ENCODE measurements at places on chromosomes 4 and X. TPM values are rescaled to one million over a fixed set of nuclear protein-coding genes. Genes with fewer than 3 reads are reported as not detected.

Gene PARM1
- total RNA-seq, result 12.3 TPM

Gene SCML1
- 14.1 TPM for total RNA-seq

GRCh38 chr4:77344001-77344400 lies 187.0 kb downstream of the CCNG2 start:
- no peaks in the 10 kb centered on the region for H3K4me1 ChIP-seq
- no peaks in the 10 kb centered on the region for H3K36me3 ChIP-seq
- H3K27me3 ChIP-seq, result no peaks in the 10 kb centered on the region

Gene GLUD2
- total RNA-seq, result 0.47 TPM

DNA sequence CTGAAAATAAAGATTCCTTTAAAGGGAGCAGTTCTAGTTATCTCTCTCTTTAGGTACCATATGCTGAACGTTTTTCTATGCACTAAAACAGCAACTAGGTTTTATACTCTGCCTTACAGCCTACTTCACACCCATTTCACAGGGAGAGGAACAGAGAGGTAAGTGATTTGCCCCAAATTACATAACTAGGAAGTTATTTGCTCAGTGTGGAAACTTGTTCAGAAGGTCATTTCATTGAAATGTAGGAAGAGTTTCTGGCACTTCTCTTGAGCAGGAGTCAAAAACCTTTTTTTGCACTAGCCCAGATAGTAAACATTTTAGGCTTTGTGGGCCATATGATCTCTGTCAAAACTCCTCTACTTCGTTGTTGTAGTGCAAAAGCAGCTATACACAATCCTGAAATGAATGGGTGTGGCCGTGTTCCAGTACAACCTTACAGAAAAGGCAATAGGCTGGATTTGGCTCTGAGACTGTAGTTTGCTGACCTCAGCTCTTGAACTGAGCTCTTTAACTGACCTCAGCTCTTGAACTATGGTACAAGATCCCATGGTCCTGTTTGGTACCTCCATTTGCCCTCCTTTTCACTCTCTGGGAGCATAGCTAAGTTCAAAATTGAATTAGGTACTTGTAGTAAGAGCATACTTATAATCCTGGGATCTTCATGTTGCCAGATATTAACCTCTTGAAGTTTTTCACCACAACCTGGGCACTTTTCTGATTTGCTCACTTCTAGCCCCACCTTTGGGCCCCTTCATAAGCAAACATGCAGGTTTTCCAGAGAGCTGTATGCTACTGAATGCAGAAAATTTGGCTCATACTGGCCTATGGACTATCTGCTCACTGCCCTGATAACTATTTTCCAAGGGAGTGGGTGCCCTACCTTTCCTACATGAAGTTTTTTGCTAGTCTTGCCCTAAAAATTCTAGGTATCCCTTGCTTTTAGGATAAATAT lies 53.3 kb downstream of the AR start:
- no peak for DNase-seq
- H3K27ac ChIP-seq, result no peak overlapping the region
- H3K27me3 ChIP-seq, result no peaks in the 10 kb centered on the region
- no peaks in the 10 kb centered on the region for H3K36me3 ChIP-seq

Gene GUCY1A1
- 0.07 TPM for total RNA-seq

Gene FAM9B
- not detected for total RNA-seq

Gene MAGEA1
- total RNA-seq, result not detected

Gene NSUN7
- total RNA-seq, result 1.1 TPM

GRCh38 chr4:110616238-110617074 lies 6.4 kb downstream of the PITX2 start:
- H3K27ac ChIP-seq, result no peak overlapping the region
- H3K4me1 ChIP-seq, result no peaks in the 10 kb centered on the region
- H3K36me3 ChIP-seq, result no peaks in the 10 kb centered on the region
- no peaks in the 10 kb centered on the region for H3K27me3 ChIP-seq
- DNase-seq, result no peak
- no peak overlapping the region for H3K4me3 ChIP-seq

GRCh38 chr4:140790765-140791164 lies 34.6 kb upstream of the TBC1D9 start:
- no peaks in the 10 kb centered on the region for H3K4me1 ChIP-seq
- H3K27ac ChIP-seq, result no peak overlapping the region

- no peaks in the 10 kb centered on the region for H3K27me3 ChIP-seq
- no peak overlapping the region for H3K4me3 ChIP-seq
- H3K36me3 ChIP-seq, result peaks cover 9% of the 10 kb centered on the region
- DNase-seq, result no peak
- peaks cover 4% of the 10 kb centered on the region for H3K4me1 ChIP-seq
Observed at GRCh38 chr4:5615496-5616075, 92.8 kb downstream of the EVC2 start.

Gene EFHC2
- 0.11 TPM for total RNA-seq

GRCh38 chrX:37912304-37912703 lies 64.9 kb upstream of the DYNLT3 start:
- no peaks in the 10 kb centered on the region for H3K36me3 ChIP-seq
- no peak overlapping the region for H3K27ac ChIP-seq
- H3K4me3 ChIP-seq, result no peak overlapping the region
- peak; percentile 65 for DNase-seq
- H3K4me1 ChIP-seq, result peaks cover 21% of the 10 kb centered on the region

- no peak overlapping the region for H3K27ac ChIP-seq
- H3K27me3 ChIP-seq, result peaks cover 4% of the 10 kb centered on the region
- no peaks in the 10 kb centered on the region for H3K4me1 ChIP-seq
- no peaks in the 10 kb centered on the region for H3K36me3 ChIP-seq
- H3K4me3 ChIP-seq, result no peak overlapping the region
Observed at GRCh38 chrX:129115104-129115503, 408.2 kb downstream of the SMARCA1 start.

DNA sequence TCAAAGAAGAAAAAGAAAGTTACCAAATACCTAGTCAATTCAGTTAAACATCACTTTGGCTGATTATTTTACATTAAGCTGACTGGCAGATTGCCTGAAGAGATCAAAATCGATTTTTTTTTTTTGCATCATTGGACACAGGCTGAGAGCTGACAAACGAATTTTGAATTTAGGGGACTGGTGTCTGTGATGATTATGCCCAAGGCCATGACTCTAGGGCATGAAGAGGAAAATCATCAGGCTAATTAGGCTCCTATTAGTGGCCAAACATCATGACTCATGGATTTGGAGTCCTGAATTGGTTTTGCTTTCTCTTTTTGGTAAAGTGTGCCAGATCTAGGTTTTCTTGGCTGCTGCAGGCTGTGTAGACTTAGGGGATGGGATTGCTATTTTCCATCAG lies 829.3 kb upstream of the LCORL start:
- no peak for DNase-seq
- H3K27ac ChIP-seq, result no peak overlapping the region
- no peaks in the 10 kb centered on the region for H3K4me1 ChIP-seq
- H3K4me3 ChIP-seq, result no peak overlapping the region
- H3K27me3 ChIP-seq, result no peaks in the 10 kb centered on the region

DNA sequence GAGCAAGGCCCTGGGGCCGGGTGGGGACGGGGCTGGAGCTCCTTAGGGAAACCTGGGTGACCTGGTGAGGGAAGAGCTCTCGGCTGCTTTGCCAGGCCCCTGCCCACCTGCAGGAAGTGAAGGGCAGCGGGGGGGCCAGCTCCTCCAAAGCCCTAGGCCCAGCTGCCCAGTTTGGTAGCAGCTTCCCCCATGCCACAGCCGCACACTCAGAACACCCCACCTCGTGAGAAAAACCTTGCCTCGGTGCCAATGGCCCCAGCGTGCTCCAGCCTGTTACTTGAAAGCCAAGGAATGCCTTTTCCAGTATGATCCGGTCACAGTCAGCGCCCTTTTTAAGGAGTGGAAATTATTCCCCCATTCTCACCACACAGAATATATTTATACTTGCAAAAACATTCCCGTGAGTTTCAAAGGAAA lies 38.3 kb downstream of the ACOX3 start:
- H3K4me3 ChIP-seq, result no peak overlapping the region
- H3K4me1 ChIP-seq, result no peaks in the 10 kb centered on the region
- DNase-seq, result no peak
- H3K27ac ChIP-seq, result peak overlapping the region; percentile 30

Gene CDKN2AIP
- 20.6 TPM for total RNA-seq

Gene RPS6KA6
- not detected for total RNA-seq

GRCh38 chr4:38968668-38969067 lies 63.5 kb downstream of the TMEM156 start:
- no peaks in the 10 kb centered on the region for H3K27me3 ChIP-seq
- DNase-seq, result no peak
- H3K4me1 ChIP-seq, result no peaks in the 10 kb centered on the region
- H3K27ac ChIP-seq, result no peak overlapping the region
- no peaks in the 10 kb centered on the region for H3K36me3 ChIP-seq

Gene NAT8L
- 3.4 TPM for total RNA-seq

DNA sequence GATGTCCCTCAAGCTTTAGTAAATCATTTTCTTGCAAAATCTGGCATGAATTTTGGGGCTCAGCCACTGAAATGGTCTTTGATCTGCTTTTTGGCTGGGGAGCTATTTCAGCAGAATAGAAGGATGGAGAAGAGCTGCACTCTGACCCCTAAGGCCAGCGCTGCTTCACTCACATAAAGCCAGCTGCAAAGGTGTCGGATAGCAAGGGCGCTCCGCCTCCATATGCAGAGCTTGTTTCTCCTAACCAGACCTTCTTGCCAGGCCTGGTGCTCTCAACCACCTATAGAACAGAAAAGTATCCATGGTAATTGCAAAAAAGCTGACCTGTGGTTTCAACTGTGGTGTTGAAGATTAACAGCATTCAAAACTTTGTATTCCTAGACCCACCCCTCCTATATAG lies 24.1 kb upstream of the COQ2 start:
- H3K4me3 ChIP-seq, result no peak overlapping the region
- no peak overlapping the region for H3K27ac ChIP-seq
- H3K27me3 ChIP-seq, result no peaks in the 10 kb centered on the region
- H3K36me3 ChIP-seq, result no peaks in the 10 kb centered on the region

Gene RGN
- 1.8 TPM for total RNA-seq

Gene ZAR1
- total RNA-seq, result 0.28 TPM

DNA sequence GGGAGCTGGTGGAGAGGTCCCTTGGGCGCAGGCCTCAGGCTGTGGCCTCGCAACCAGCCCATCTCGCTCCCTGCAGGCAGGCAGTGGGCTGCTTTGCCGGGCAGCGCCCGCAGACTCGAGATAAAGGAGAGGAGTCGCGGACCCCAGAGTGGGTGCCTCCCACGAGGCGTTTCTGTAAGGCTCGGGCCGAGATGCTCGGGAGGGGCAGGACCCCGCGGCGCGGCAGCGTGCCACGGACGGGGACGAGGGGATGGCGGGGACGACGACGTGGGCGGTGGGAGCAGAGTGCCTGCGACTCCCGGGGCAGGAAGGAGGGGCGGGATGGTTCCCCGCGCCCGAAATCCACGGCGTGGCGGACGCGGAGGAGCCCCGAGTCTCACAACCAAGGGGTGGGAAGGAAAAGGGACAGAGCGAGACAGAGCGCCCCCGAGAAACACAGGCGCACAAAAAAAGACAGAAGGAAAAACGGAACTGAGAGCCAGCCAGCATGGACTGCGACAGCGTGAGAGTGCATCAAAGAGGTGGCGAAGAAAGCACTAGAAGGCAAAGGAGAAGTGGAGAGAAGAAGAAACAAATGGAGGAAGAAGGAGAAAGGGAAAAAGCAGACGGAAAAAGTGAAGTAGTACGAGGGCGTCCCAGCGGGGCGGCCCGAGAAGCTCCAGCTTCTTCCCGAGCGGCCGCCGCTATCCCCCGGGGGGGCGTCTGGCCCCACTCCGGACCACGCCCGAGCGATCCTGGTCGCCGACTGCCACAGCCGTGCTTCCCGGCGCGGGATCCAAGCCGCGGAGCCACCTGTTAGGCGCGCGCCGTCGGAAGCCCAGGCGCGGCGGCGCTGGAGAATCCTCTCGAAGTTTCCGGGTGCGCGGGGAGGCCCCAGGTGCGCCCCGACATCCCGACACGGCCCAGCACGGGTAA lies 1.5 kb downstream of the BEND4 start:
- H3K27me3 ChIP-seq, result peaks cover 98% of the 10 kb centered on the region
- peak overlapping the region; percentile 50 for H3K4me3 ChIP-seq
- H3K36me3 ChIP-seq, result no peaks in the 10 kb centered on the region
- peaks cover 12% of the 10 kb centered on the region for H3K4me1 ChIP-seq
- DNase-seq, result no peak

Gene CORIN
- total RNA-seq, result 0.26 TPM

GRCh38 chr4:136992032-136992431 lies 540.3 kb downstream of the PCDH18 start:
- no peak for DNase-seq
- H3K4me1 ChIP-seq, result no peaks in the 10 kb centered on the region
- no peaks in the 10 kb centered on the region for H3K36me3 ChIP-seq
- no peak overlapping the region for H3K27ac ChIP-seq

Gene ADGRG4
- total RNA-seq, result not detected

Gene RTL5
- 8.4 TPM for total RNA-seq

Gene ZNF732
- not detected for total RNA-seq

Gene FAM193A
- total RNA-seq, result 38.2 TPM
